H7 (cell line): ENCODE measurements at places on chromosomes 11 and 22. TPM values are rescaled to one million over a fixed set of nuclear protein-coding genes. Genes with fewer than 3 reads are reported as not detected.
A peak's percentile ranks its signal among the peaks of the same experiment; 100 is the strongest.

DNA sequence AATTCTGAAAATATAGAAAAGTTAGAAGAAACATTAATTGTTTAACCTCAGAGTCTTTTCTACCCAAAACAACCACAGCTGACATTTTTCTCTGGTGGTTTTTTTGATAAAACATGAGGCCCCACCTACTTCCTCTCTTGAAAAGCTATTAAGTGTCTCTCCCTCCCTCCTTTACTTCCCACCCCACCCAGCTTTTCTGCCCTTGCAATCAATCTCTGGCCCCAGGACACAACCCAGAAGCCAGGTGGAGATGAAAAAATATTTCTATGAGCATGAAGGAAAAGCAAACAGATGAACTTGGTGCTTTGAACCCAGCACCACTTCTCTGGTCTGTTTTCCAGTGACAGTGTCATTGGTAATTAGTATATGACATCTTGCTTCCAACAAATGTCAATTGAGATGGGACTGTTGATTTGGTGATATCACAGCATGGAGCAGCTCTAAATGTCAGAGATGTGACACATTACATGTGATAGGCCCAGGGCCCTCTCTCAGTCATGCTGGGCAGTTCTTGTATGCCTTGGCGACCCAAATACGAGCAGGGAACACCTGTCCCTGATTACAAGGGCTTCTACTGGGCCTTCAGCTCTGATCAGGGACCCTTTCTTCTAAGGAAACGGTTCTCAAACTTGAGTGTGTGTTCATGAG, 23.9 kb upstream of the TMPRSS13 start:
- no peak for DNase-seq

DEPDC5 gene
- total RNA-seq: 13.7 and 15.1 TPM in 2 replicates

- DNase-seq: no peak
Observed at GRCh38 chr11:1541474-1542204, 30.4 kb downstream of the DUSP8 start.

DNA sequence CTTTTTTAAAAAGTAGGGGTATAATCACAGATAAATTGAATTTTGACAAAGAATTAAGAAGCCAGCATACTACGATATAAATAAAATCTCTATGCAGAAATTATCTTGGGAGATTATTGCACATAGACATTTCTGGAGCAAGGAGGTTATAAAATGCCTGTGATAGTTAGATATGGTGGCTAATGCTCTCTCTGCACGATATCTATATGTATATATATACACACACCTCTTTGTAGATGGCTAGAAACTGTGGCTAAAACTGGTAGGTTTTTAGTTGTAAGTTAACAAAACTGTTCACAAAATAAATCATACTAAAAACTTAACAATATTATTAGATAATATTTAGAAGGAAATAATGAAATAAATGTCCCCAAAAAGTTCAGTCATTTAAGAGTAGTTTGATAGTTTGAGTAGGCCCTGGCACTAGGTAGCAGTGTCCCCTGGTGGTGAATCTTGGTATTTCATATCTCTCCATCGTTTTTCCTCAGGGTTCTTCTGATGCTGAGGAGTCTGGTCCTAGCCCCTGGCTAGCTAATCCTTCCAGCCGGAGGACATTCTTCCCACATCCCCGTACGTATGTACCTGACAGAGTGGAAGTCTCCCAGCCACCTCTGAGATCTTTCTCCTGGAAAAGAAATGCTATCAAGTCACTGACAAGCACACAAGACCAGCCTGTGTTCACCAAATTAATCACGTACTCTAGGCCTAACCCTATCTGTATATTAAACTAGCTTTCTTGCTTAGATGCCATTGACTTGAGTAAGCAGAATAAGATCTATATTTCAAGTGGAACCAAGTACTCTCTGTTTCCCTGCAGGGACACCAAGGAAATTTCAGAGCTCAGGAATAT, 32.2 kb downstream of the ART5 start:
- DNase-seq: peak; percentile 83

GPR83 gene
- total RNA-seq: 0.26 and 0.38 TPM in 2 replicates

DNA sequence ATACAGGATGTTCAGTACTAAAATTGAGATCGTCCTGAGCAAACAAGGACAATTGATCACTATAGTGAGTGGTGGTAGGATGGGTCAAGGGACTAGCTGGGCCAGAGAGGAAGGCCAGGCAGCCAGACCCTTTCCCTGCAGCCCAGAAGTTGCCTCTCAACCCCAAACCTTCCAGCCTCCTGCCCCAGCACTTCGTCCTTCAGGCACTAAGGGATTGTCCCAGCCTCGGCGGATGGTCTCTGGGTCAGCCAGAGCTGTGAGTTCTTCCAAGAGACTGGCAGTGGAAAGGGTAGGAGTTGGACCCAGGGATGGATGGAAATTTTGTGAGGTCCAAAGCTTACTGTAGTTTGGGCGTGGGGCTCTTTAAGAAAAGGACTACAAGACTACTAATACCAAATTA, 3.6 kb upstream of the LMO1 start:
- no peak for DNase-seq

HOATZ gene
- total RNA-seq: not detected in 2 replicates

DNA sequence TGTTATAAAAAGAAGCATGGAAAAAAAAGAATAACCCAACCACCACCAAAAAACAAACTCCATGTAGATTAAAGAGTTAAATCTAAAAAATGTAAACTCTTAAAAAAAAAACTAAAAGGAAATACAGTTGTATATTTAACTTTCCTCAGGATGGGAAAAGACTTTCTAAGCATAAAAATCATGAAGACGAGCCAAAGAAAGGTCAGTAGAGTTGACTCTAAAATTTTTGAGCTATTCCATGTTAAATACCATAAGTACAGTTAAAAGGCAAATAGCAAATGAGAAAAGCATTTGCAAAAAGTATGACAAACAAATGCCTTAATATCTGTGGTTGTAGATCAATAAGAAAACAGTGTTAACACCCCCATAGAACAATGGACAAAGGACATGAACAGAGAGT, 28.0 kb upstream of the C11orf96 start:
- DNase-seq: no peak

AQP11 gene
- 1.2 and 2.0 TPM in 2 replicates for total RNA-seq

GRCh38 chr22:45308957-45309421, 745 bp upstream of the FAM118A start:
- DNase-seq: peak; percentile 60

WBP2NL gene
- total RNA-seq: not detected in 2 replicates

RAB39A gene
- 5.2 and 7.2 TPM in 2 replicates for total RNA-seq

DNA sequence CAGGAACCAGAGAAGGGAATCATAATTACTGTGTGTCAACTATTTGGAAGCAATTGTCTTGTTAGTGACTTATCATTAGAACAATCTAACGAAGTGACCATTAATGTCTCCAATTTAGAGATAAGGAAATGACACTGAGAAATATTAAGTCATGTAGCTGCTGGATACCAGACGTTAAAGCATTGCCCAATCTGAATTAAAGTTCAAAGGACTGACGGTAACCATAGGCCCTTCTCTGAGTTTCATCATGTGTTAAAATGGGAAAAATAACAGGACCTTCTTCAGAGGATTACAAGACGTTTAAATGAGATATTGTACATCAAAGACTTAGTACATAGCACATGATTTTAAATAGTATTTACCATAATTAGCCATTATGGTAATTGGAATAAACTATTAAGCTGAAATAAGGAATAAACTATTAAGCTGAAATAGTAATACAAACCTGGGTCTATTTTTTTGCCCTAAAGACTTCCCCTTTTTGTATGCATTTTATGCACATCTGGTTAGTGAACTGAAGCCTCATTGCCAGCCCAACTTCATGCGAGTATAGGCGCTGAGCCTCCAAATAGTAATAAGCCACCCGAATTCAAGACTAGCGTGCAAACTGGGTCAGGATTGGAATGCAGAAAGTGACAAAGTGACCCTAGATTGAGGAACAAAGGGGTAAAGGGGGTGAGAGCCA, 41.0 kb downstream of the GLYATL1 start:
- no peak for DNase-seq

DNA sequence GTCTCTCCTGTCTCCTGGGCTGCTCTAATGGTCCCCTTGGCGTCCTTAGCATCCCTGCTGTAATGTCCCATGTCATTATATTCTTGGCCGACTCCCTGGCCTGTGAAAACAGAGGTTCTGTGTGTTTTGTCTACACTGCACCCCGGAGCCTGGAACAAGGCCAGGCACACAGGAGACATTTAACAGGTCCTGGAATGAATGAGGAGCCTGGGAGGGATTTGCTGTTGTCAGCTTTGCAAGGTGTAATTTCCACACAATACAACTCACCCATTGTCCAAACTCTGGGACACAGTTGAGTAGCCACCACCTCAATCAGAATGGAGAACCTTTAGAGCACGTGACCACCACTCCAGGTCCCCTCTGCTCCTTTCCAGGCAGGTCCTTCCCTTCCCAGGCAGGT, 14.9 kb upstream of the PDGFB start:
- no peak for DNase-seq

GRCh38 chr11:3866206-3866605, 10.7 kb downstream of the STIM1 start:
- DNase-seq: no peak

DNA sequence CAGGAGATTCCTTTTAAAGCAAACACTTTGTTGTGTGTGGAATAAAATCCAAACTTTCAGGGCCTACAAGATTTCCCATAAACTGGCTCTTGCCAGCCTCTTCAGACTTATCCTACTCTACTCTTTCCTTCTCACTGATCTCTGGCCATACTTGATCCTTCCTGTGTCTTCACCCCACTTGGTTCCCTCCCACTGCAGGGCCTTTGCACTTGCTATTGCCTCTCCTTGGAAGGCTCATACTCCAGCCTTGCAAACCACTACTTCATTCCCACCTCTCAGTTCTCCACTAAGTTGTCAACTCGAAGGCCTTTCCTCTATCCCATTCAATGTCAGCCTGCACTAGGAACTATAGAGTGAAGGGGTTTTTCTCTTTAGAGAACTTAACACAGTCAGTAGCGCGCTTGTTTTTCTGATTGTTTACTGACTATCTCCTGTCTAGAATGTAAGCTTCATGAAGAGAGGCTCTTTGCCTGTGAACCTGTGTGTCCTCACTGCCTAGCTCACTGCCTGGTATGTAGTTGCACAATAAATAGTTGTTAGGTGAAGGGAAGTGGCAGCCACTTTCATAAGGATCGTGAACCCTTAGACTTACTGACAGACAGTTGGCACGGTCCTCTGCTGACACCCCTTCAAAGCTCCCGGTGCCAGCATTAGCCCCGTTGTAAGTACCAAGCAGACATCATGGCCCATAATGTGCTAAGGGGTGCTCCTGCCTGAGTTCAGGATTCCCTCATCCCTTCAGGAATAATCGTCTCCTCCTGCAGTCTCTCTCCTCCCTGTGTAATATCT, 833 bp upstream of the ME3 start:
- no peak for DNase-seq

TMEM191B gene
- total RNA-seq: 0.66 and 1.1 TPM in 2 replicates

DNA sequence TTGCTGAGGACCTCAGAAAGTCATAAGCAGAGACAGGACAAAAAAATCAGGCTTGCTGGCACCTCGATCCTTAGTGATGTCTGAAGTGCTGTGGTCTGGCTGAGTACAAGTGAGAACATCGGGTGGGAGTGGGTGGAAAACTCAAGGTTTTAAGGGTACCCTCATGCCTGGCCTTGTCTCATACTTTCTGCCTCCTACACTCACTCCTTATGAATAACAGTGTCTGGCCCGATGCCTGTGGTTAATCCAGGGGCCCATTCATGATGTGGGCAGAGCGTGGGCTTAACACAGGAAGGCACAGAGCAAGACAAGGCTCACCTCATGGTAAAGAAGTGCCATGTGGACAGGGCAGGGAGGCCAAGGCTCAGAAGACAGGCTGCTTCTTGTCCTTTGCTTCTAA, 11.0 kb upstream of the UCP3 start:
- DNase-seq: no peak

DNA sequence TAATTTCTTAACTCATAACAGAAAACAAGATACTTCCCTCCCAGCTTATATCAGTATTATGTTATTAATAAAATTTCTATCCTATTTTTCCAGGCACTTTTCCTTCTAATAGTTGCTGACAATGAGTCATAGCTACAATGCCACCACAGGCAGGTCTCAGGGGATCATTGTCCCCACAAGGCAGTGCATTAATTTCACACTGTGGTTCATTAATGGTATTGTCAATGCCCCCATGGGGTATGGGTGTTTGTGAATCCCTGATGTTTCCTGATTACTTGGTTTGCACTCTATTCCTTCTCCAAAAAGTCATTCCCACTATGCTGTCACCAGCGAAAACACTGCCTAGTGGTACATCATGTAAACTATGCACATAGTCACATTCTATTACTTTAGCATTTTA, 345.5 kb upstream of the CTSC start:
- DNase-seq: peak; percentile 3

- no peak for DNase-seq
Observed at GRCh38 chr11:131662317-131662972, 292.0 kb downstream of the NTM start.

OR4D11 gene
- not detected in 2 replicates for total RNA-seq

DNA sequence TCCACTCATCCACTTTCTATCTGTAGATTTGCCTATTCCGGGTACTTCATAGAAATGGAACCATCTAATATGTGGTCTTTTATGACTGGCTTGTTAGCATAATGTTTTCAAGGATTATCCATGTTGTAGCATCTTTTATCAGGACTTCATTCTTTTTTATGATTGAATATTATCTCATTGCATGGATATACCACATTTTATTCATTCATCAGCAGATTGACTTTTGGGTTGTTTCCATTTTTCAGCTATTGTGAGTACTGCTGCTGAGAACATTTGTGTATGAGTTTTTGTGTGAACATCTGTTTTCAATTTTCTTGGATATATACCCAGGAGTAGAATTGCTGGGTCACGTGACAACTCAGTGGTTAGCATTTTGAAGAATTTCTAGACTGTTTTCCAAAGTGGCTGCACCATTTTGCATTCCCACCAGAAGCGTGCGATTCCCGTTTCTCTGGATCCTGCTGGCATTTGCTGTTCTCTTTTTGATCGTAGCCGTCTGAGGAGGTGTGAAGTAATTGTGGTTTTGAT, 8.9 kb downstream of the DERL3 start:
- DNase-seq: no peak

CRYBB3 gene
- total RNA-seq: 0.10 TPM in 1 of 2 replicates, not detected in the other

DNA sequence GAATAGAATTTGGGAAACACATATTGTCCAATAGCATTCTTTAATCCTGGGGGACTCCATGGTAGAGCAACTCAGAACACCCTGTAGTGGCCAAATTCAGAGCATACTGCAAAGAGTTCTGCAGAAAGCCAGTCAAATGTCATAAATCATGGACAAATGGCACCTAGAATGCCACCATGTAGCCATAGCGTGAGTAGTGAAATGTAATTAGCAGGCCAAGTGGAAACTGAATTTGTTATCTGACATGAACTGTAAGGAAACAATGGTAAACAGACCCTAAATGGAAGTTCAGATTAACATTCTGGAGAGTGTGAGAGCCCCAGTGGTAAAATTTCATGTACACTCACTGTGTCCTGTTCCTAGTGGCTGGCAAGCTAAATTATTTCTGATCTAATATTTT, 7.0 kb upstream of the PRSS23 start:
- no peak for DNase-seq

OR10AG1 gene
- not detected in 2 replicates for total RNA-seq

SLC22A6 gene
- total RNA-seq: not detected in 2 replicates
